Kidney (tissue), 22 donors: ENCODE measurements at places on chromosomes 1 and 21. TPM values are rescaled to one million over a fixed set of nuclear protein-coding genes. Genes with fewer than 3 reads are reported as not detected.

The COL24A1 gene
- 0.47 TPM for polyA plus RNA-seq

The CRNN gene
- not detected for polyA plus RNA-seq

The GBP2 gene
- 30.1 TPM for polyA plus RNA-seq

The CD48 gene
- 3.2 TPM for polyA plus RNA-seq

The GRIK1 gene
- polyA plus RNA-seq = not detected

The ADAM15 gene
- 68.4 TPM for polyA plus RNA-seq

The CYP2J2 gene
- 4.6 TPM for polyA plus RNA-seq

The RGS8 gene
- not detected for polyA plus RNA-seq

The RGS1 gene
- 5.0 TPM for polyA plus RNA-seq

The FAM163A gene
- polyA plus RNA-seq = not detected

The RAD54L gene
- 1.2 TPM for polyA plus RNA-seq

The PROK1 gene
- polyA plus RNA-seq = not detected

The LCE3E gene
- not detected for polyA plus RNA-seq

The PROX1 gene
- 0.92 TPM for polyA plus RNA-seq

The PPP2R5A gene
- polyA plus RNA-seq = 36.6 TPM

The PGLYRP4 gene
- not detected for polyA plus RNA-seq

The CLCA4 gene
- polyA plus RNA-seq = not detected

The LRRC7 gene
- polyA plus RNA-seq = 0.37 TPM

The DYNLT5 gene
- polyA plus RNA-seq = 0.41 TPM

The LCE1E gene
- not detected for polyA plus RNA-seq

The GJC2 gene
- 0.73 TPM for polyA plus RNA-seq

The ETV3 gene
- 3.5 TPM for polyA plus RNA-seq

The ERG gene
- 6.6 TPM for polyA plus RNA-seq

The RHD gene
- polyA plus RNA-seq = not detected

The ASH1L gene
- polyA plus RNA-seq = 4.2 TPM

The NBL1 gene
- 47.4 TPM for polyA plus RNA-seq

The CALML6 gene
- 1.2 TPM for polyA plus RNA-seq

The EFNA3 gene
- polyA plus RNA-seq = 1.2 TPM

The TMEM125 gene
- polyA plus RNA-seq = 22.0 TPM
